CD4-positive, alpha-beta T cell treated with Interleukin-4 for 4 hours (primary cell): ENCODE measurements at places on chromosomes 4 and X.

- no peak for DNase-seq
These were observed 234.8 kb upstream of the EDNRA start for GRCh38 chr4:147246096-147246495.

GRCh38 chrX:93120805-93121204 lies 552.6 kb downstream of the NAP1L3 start:
- DNase-seq = no peak

- no peak for DNase-seq
These were observed 214.4 kb upstream of the PPP1R2C start for GRCh38 chrX:42992199-42992943.

- no peak for DNase-seq
These were observed 499.9 kb upstream of the AADAT start for GRCh38 chr4:170589597-170590191.

GRCh38 chr4:40992472-40993295 lies 221.7 kb downstream of the APBB2 start:
- DNase-seq = no peak
